Liver (tissue), 10 donors: ENCODE measurements at places on chromosomes 2 and 18. TPM values are rescaled to one million over a fixed set of nuclear protein-coding genes. Genes with fewer than 3 reads are reported as not detected.

KCNK3 gene
- 2.6 TPM for polyA plus RNA-seq

GRCh38 chr2:206230060-206230762 lies 44.3 kb upstream of the ZDBF2 start:
- no peak for DNase-seq

- DNase-seq: no peak
These were observed 27.3 kb upstream of the INHBB start for GRCh38 chr2:120318626-120319025.

DNA sequence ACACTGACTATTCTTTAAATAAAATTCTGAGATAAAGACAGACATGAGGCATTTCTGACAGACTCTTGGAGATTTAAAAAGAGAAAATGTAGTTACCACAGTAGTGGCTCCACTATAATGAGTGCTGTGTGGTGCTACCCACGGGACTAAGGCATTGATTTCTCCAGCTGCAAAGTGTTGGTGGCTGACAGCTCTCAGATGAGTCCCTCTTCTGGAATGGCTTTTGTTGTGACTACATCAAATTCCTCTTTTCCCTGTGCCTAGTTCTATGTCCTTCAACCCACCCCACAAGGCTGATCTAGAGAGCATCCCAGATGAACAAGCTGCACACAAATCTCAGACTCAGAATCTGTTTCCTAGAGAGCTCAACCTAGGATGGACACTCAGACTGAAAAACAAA lies 884.8 kb upstream of the ZEB2 start:
- no peak for DNase-seq

DNA sequence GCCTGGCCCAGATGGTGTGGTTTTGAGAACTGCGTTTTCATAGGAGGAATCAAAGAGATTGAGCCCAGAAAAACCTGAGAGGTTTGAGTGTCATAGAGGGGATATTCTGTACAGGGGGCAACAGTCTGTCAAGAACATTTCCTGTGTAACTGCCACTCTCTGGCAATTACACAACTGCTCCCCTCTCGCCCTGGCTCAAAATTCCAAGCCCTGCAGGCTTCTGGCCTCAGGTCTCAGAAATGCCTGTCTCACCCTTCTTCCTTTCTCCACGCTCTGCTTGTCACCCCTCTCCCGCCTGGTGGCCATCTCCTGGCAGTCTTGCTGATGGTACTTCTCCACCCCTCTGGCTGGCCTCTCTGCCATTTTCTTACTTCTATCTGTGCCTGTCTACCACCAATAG lies 4.0 kb downstream of the VAMP5 start:
- DNase-seq: no peak
